ENCODE measurements at places on chromosomes 5 and 9.
A peak's percentile ranks its signal among the peaks of the same experiment; 100 is the strongest.

GRCh38 chr5:136522217-136522956 is 157.0 kb upstream of the TRPC7 start:
- DNase-seq, result no peak

GRCh38 chr5:170582644-170583330 is 79.0 kb downstream of the KCNIP1 start:
- DNase-seq, result no peak

DNA sequence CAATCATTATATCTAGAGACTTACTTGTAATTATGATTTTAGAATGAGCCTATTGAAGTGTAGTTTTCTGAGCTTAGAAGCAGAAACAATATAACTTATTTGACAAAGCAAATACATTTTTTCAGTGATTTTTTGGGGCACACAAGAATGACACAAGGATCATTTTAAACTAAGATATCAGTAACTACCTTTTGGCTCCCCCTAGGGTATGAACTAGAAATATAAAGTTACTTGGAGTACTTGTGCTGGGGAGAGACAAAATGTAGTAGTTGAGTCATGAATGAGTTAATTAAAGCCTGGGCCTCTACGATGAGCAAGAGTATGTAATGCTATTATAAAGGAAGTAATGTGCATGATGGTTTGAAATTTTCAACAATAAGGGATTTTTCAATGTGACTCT is 1244.1 kb upstream of the ACO1 start:
- DNase-seq, result peak; percentile 68

GRCh38 chr5:131628990-131629389 is 6.0 kb downstream of the RAPGEF6 start:
- DNase-seq, result peak; percentile 75

DNA sequence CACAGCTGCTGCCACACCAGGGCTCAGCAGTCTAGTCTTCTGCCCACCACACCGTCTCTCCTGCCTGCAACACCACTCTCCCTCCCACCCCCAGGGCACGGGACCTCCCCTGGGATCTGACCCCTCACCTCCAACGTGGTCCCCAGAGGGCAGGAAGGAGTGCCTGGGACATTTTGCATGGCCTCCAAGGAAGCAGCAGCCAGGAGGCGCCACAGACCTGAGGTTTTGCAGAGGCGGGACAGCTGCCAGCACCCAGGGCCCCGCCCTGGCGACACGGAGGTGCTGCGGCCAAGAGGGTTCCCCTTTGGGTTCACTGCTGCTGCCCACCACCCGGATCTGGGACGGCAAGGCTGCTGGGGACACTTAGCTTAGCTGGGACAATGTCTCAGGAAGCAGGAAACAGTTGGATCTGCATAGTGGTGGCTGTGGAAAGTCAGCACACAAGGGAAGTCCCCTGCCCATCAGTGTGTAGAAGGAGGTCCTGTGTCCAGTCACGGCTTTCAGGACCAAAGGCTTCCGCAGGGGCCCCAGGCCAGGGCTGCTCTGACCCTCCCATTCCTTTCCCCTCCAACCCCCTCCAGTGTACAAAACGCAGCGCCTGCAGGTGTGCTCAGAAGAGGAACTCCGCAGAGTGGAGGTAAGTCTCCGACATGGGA is 13.8 kb downstream of the PROP1 start:
- no peak for DNase-seq

GRCh38 chr9:26219961-26220360 is 541.7 kb upstream of the TUSC1 start:
- no peak for DNase-seq

- peak; percentile 51 for DNase-seq
These were observed 90.7 kb upstream of the NR3C1 start for GRCh38 chr5:143494162-143494561.

GRCh38 chr5:39369123-39369815 is 5.0 kb upstream of the C9 start:
- DNase-seq, result no peak

Measured in LHCN-M2 (cell line).